Naive thymus-derived CD8-positive, alpha-beta T cell (primary cell): ENCODE measurements at places on chromosomes 4 and X. TPM values are rescaled to one million over a fixed set of nuclear protein-coding genes. Genes with fewer than 3 reads are reported as not detected.

The MED28 gene
- total RNA-seq, result 73.4 TPM

The CXCL5 gene
- total RNA-seq, result not detected

The TMEM47 gene
- total RNA-seq, result not detected

The SCOC gene
- total RNA-seq, result 32.6 TPM

The PGRMC2 gene
- total RNA-seq, result 41.2 TPM

The TMEM271 gene
- not detected for total RNA-seq

The OPRPN gene
- not detected for total RNA-seq

The PAGE1 gene
- not detected for total RNA-seq

GRCh38 chr4:4502694-4503311 lies 39.0 kb downstream of the STX18 start:
- peak; percentile 4 for DNase-seq

- DNase-seq, result no peak
Measured at GRCh38 chr4:45063696-45064095, 337.3 kb upstream of the GNPDA2 start.

DNA sequence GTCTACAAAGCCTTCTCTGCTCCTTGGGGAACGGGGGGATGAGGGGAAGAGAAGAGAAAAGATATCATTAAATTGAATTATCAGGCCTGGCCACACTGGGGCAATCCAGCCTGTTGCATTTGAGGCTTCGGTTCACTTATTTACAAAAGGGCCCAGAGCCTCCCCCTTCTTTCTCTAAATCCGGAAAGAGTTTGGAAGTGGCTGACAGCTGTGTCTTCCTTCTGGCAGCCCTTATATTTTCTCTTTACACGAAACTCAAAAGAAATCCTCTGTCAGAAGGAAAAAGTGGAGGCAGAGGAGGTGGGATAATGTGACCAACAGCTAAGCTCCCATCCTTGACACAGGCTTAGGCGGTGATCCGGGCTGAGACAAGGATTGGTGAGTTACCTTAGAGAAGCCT lies 158.3 kb upstream of the TAPT1 start:
- no peak for DNase-seq

DNA sequence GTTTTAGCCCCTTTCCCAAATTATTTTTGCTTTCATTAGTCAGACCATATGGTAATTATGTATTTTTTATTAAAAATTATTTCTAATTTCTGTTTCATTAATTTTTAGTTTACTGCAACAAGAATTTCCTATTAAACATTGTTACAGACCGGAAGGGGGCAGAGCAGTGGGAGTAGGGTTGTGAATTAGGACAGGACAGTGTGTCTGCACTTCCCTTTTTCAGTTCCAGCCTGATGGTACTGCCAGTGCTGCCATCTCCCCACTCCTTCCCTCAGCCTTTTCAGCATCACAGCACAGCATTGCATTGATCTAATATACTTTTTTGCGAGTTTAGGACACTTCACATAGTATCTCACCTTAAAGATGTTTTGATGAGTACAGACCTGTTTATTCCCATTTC lies 76.5 kb downstream of the STIM2 start:
- no peak for DNase-seq

GRCh38 chr4:87734084-87734483 lies 65.3 kb upstream of the IBSP start:
- DNase-seq, result no peak

GRCh38 chr4:145720656-145721055 lies 40.7 kb downstream of the C4orf51 start:
- no peak for DNase-seq

GRCh38 chr4:102826105-102826889 lies 1.1 kb downstream of the UBE2D3 start:
- no peak for DNase-seq

DNA sequence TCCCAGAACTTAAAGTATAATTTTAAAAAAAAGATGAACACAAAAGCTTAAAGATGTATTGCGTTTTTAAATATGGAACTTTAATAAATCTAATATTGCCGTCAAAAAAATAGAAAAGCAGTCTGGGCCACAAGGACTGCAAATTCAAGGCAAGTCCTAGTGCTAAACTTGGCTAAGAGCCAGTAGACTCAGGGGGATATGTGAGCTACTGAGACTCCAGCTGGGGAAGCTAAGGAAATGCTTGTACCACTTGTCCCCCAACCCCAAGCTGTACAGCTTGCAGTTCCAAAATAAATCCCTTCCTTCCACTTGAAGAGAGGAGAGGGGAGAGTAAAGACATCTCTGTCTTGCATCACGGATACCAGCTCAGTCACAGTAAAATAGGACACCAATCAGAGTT lies 290.8 kb upstream of the FGF13 start:
- DNase-seq, result no peak

- no peak for DNase-seq
Measured at GRCh38 chr4:42638993-42639392, 17.9 kb downstream of the ATP8A1 start.

DNA sequence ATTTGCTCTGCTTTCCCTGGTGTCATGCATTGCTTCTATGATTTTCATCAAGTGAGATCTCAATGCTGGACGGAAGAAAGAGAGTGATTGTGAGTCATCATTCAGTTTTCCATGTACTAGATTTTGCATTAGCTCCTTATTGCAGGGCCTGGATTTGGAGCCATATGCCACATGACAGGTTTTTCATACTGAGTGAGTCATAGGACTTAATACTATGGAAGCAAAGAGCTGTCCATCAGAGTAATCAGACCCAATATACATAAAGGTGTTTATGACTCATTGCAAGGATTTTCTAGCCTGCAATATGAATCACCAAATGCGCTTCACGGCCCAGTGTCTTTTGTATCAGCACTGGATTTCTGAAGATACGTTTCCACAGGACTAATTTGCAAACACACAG lies 11.2 kb upstream of the TFDP3 start:
- no peak for DNase-seq

GRCh38 chr4:188299161-188299560 lies 159.9 kb downstream of the TRIML1 start:
- DNase-seq, result no peak

DNA sequence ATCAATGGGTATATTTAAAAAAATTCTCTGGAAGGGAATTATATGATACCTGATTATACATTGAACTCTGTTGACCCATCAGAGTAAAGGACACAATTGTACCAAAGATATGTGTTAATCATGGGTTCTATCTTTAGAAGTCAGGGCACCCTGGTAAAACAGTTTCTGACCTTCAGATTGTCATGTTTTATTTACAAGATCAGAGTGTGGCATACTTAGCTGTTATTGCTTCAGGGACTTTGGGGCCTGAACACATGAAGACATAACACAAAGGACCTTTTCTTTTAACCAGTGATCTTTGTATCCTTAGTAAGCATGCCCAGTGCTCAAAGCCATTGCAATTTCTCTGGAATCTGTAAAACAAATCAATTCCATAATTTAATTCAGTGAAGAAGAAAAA lies 204.8 kb upstream of the RPS6KA3 start:
- no peak for DNase-seq

DNA sequence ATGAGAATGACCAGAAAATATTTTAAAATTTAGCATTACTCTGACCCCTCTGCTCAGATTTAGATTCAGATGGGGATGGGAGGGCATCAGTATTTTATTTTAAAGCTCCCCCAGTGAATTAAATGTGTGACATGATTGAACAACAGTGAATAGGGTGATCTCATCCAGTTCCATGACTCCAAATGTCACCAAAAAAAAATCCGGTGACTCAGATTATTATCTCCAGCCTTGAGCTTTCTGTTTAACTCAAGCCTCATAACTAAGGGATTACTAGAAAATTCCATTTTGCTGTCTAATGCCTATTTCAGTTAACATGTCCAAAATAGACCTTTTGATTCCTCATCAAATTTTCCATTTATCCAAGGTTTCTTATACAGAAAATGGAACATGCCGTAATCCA lies 121.8 kb upstream of the TMEM47 start:
- no peak for DNase-seq

- DNase-seq, result no peak
Measured at GRCh38 chr4:53647547-53647946, 56.3 kb upstream of the LNX1 start.

- no peak for DNase-seq
Measured at GRCh38 chr4:7418131-7418943, 16.4 kb downstream of the PSAPL1 start.

- DNase-seq, result no peak
Measured at GRCh38 chr4:53476232-53477037, 99.0 kb downstream of the FIP1L1 start.

GRCh38 chr4:23413631-23414030 lies 476.2 kb downstream of the PPARGC1A start:
- no peak for DNase-seq

DNA sequence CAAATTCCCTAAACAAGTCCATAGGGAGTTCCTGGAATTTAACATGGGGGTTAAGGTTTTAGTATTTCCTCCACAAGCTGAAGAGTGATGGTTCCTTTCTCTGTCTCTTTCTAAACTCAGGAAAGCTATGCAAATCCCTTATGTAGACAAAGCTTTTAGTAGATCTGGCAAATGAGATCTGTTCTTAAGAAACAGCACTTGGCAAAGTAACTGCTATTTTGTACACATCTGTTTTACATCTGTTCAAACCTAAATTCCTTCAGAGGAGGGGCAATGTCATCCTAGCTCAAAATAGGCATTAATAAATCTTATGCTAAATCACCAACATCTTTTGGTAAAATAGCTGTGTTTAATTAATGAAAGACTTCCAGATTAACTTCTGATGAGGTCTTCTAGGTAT lies 137.8 kb upstream of the TBC1D9 start:
- no peak for DNase-seq

DNA sequence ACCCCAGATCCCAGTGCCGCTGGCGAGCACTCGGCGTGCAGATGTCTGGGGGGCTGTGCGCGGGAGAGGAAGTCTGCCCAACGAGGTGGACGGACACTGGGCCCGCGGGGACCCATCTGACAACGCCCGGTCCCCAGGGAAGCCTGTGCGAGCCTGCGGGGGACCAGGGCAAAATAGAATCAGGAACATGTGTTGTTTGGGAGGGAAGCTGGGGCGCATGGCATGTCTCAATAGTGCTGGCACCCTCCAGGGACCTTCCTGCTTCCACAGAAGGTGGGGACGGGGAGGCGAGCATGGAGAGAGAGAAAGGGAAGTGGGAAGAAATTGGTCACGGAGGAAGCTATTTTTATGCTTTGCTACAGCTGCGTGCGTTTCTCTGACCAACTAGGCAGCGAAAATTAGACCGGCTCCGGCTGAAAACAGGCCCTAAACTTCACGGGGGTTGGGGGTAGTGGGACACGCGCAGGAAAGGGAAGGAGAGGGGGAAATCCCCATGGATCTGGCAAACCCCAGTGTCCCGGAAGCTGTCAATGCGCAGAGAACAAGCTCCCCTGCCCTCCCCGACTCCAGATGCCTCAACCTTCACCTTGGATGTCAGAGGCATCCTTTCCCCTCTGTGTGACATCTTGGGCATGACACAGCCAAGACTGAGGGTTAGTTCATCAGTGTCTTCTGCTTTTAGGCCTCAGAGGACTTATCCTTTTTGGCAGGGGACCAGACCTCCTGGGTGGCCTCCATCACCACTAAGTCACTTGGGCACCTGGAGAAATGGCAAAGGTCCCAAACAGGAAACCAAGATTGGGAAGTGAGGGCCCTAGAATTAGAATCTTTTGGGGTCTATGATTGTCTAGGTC lies 169.8 kb upstream of the BCOR start:
- no peak for DNase-seq

- DNase-seq, result no peak
Measured at GRCh38 chrX:152170621-152171020, 32.2 kb upstream of the MAGEA10 start.

GRCh38 chr4:153207567-153207966 lies 3.3 kb downstream of the TRIM2 start:
- DNase-seq, result no peak

DNA sequence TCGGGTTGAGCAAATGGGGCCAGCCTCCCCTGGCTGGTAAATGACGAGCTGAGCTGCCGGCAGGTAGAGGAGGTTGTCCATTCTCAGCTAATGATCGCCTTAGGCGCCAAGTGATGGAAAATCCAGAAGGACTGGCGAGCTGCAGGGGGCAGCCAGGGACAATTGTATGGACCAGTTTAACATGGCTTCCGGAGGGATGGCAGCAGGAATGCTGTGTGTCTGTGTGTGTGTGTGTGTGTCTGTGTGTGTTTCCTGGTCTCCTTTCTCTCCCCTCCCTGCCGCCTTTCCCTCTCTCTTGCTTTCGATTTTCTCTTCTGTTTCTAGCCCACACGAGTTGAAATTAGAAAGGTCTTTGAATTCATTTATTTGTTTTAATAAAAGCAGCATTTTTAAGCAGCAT lies 45.2 kb upstream of the BCOR start:
- no peak for DNase-seq

DNA sequence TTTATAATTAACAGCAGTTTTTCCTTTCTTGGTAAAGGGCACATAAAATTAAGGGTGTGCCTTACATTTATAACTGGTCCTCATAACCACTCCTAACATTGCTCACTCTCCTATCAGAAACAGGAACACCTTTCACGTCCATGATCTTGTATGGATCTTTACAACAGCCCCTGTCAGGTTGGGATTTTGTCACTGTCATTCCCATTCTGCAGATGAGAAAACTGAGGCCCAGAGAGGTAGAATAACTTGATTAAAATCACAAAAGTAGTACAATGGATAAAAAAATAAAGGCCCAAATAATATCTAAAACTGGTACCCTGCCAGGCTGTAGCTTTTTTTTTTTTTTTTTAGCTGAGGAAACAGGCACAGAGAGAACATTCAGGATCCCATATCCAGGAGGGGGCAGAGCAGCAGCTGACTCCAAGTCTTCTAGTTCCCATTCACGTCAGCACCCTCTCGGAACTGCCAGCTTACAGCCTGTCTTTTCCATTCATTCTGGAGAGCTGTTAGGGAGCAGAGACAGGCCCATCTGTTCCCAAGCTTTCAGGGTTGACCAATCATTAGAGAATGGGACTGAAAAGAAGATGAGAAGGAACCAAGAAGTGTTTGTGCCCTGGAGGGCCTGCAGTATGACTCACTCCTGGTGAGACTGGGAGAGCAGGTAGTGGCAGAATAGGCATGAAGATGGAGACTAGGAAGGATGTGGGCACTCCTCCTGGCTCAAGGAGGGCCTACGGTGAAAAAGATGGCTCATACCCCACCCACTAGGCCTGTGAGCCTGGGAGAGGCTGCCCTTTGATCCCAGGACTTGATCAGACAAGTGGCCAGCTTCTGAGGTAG lies 7.3 kb downstream of the SUV39H1 start:
- no peak for DNase-seq

DNA sequence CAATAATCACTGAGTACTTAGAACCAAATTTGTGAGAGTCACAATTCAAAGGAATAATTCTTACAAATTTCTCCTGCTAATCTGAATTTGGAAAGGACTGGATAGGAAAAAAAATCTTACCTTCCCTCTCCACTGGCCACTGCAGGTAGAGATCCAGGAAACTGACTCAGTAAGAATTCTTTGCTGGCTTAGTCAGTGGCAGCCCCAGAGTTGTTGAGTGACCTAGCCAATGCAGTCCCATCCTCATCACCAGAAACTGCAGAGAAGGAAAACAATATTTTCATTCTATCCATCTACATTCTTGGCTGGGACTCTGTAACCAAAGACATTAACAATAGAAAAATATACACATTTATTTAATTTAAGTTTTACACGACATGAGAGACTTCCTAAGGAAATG lies 572.0 kb downstream of the ADGRL3 start:
- no peak for DNase-seq
